GM19239 (cell line): ENCODE measurements at places on chromosomes 1 and 21.
A peak's percentile ranks its signal among the peaks of the same experiment; 100 is the strongest.

DNA sequence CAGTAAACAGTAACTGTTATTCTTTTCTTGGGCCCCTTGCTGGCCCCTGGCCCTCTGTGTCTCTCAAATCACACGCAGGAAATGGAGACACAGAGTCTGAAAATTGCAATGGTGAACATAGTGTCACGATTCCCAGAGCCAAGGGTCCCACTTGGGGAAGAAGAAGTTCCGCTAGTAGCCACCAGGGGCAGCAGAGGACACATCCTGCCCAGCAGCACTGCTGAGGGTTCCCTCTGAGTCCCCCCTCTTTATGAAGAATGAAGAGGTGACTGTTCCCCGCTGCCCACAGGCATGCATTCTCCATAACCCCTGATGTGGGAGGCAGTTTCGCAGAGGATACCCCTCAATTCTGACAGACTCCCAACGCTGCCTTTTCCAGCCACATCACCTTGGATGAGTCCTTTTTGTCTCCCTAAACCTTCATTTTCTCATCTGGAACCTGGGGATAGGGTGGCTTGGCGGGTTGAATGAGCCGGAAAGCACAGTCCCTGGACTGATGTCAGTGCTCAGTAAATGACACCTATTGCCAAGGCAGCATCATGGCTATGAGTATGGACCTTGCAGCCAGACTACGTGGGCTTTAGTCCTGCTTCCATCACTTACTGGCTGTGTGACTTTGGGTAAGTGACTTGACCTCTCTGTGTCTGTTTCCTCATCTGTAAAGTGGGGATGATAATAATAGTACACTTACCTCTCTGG is 238.0 kb upstream of the TMEM51 start:
- peak; percentile 59 for DNase-seq

- no peak for DNase-seq
These were observed 245.9 kb upstream of the PLD5 start for GRCh38 chr1:242770366-242770765.

DNA sequence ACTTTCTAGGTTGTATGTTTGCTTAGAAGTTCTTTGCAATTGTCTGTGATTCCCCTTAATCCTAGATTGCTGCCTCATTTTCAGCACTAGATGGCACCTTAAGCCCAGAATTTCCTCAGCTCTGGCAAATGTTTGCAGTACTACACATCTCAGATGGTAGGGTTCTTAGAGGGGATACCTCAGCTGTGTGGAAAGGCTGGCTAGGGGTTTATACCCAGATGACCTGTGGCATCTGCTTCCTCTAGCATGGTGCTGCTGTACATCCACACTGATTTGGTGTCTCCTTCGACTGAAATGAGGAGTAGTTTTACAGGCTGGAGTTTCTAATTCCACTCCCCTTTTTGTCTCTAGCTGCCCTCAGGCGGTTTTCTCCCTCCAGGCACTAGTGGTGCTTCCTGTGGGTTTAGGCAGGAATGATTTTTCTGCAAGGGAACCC is 23.5 kb downstream of the ASB17 start:
- DNase-seq, result no peak

DNA sequence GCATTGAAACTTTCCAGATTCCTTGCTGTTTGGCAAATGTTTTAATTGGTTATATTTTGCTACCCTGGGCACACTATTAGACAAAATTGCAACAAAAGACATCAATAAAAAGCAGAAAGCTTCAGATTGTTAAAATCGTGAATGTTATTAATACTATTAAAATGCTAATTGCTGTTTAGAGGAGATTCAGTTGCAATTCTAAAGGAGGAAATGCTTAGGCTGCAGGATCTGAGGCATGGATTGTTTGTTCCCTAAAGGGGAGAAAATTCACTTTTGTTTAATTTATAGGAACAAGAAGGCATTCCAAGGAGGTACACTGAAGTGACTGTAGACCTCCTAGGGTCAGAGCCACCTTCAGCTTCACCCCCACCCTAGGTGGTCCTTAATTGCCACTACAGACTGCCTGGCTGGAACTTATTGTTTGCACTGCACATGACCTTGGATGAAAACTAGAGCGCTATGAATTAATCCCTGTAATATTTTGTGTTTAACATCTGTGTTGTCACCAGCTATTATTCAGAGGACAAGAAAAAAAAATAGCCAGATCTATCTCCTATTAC is 1266.9 kb upstream of the ADGRL2 start:
- DNase-seq, result no peak

- no peak for DNase-seq
These were observed 43.3 kb upstream of the LPAR3 start for GRCh38 chr1:84936116-84936810.

GRCh38 chr1:45739137-45739536 is 11.3 kb downstream of the IPP start:
- no peak for DNase-seq

DNA sequence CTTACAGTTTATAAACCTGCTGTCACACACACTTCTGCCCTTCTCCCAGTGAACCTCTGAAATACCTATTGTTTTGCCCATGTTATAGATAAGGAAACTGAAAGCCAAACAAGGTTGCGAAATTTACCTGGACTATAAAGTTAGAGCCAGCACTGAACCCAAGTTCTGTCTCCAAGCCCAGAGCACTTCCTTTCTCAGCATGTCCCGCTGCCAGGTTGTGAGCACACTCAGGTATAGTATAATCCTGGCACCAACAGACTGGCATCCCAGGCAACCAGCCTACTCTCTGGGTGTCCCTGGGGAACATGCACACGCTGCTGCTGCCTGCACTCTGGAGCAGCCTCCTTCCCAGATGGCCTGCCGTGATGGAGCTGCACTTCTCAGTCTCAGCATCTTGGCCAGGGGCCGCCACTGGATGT is 45.1 kb downstream of the PGBD5 start:
- DNase-seq, result no peak

DNA sequence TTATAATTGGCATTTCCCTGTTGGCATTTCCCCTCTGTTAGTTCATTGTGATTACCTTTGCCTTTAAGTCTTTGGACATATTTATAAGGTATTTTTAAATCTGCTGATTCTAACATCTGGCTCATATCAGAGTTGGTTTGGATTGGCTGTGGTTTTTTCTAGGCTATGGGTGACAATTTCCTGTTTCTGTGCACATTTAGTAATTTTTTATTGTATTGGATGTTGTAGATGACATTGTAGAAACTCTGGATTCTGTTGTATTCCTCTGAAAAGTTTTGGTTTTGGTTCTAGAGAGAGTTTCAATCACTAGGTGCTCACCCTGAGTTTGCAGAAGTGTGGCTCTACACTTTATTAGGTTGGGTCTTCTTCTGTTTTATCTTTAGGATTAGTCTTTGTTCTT is 110.1 kb upstream of the ARHGEF16 start:
- no peak for DNase-seq

- no peak for DNase-seq
These were observed 16.2 kb downstream of the GIPC2 start for GRCh38 chr1:78061825-78062523.

- no peak for DNase-seq
These were observed 264.9 kb upstream of the PLXNA2 start for GRCh38 chr1:208509072-208509471.

DNA sequence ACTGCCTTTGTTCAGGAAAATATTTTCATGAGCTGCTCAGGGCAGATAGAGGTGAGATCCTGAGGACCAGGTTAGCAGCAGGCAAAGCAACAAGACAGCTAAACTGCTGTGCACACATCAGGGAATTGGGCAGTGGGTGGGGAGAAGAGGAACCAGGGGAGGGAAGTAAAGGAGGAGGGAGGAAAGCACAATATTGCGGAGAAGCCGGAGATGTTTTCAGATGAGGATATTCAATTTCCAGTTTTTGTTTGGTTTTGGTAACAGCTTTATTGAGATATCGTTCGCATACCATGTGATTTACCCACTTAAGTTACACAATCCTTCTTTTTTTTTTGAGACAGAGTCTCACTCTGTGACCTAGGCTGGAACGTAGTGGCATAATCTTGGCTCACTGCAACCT is 34.5 kb downstream of the EPHA10 start:
- DNase-seq, result no peak

DNA sequence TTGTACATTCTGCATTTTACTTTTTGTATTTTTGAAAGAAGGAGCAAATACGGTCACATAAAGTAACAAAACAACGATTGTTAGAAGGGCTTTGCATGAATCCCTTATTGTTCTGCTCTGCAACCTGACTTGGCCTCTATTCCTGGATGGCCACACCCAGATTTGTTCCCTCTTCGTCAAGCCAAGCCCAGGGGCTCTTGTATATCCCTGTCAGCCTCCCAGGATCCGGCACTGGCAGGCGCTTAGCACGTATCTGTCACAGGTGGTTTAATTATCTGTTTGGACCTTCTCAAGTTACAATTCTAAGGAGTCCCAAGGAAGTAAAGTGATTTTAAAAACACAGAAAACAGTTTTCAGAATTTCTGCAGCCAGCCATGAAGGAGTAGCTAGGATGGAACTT is 28.0 kb downstream of the CRYAA start:
- no peak for DNase-seq

- DNase-seq, result no peak
These were observed 97.4 kb downstream of the LACTBL1 start for GRCh38 chr1:22875241-22875640.

DNA sequence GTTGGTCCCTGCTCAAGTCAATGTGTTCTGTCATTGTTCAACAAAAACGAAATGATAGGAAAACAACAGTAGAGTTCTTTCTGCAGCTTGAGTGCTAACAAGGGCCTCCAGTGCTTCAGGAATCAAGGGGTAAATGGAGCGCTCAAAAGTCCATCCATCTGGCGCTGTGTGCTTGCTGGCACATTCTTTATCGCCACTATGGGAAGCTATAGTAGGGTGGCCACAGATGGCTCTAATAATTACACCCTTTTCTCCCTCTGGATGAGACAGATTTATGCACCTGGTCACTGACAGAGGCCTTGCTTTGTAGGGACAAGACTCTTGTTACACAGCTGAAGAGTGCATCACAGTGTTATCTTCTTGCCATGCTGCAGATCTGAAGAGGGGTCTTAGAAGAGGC is 136.0 kb downstream of the GDAP2 start:
- DNase-seq, result no peak

DNA sequence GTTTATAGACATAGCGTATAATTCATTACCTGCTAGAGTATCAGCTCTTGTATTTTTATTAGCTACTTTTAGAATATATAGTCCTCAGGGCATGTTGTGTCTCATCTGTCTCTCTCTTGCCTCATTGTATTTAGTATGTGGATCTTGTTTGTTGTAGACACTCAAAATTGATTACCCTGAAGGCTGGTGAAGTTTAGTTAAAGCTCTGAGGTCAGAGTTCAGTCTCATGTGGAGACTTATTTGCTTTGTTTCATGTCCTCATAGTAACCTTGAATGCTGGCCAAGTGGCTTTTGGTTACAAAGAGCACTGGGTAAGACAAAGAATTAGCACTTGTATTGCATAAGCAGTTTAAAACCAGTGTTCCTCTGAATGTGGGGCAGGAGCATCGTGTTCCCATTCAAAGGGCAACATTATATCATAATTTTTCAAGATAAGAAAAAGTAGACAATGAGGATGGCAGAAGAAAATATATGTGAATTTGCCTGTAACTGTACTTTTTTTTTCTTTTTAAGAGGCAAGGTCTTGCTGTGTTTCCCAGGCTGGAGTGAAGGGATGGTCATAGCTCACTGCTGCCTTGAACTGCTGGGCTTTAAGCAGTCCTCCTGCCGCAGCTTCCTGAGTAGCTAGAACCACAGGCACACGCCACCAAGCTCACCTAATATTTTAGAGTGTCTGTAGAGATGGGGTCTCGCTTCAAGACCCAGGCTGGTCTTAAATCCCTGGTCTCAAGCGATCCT is 17.4 kb downstream of the CNST start:
- no peak for DNase-seq

GRCh38 chr1:184197831-184198230 is 146.3 kb downstream of the TSEN15 start:
- no peak for DNase-seq

- no peak for DNase-seq
These were observed 145.4 kb upstream of the C8B start for GRCh38 chr1:57111175-57111574.

DNA sequence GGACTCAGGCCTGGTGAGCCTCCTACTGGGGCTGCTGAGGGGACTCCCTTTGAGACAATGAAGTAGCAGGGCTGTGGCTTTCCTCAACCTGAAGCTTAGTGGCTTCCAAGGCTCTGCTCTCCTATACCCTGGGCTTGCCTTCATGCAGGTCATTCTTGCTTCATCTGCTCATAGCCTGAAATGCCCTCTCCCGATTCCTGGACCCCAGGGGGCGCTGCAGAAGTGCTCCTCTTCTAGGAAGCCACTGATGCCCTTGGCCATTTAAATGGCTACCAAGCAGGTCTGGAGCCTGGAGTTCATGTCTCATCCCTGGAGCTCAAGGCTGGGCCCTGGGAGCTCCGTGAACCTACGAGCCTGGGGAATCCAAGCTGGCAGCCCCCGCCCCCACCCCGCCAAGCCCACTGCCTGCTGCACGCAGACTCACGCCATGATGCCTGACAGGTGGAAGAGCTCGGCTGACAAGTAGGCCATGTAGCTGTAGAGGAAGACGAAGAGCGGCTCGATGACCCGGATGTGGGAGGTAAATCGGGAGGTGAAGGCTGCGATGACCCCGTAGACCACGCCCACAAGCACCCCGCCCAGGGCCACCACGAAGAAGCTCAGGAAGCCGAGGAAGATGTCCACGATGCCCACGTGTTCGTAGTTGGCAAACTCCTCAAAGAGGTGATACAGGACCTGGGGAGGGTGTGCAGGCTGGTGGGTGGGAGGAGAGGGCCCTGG is 45.7 kb downstream of the SLC9A1 start:
- no peak for DNase-seq

- DNase-seq, result no peak
These were observed 33.7 kb downstream of the MRPL39 start for GRCh38 chr21:25573409-25574206.
